ENCODE measurements at places on chromosomes 2 and 18.

- no peak for DNase-seq
These were observed 12.3 kb downstream of the STAT1 start for GRCh38 chr2:191001624-191002023.

DNA sequence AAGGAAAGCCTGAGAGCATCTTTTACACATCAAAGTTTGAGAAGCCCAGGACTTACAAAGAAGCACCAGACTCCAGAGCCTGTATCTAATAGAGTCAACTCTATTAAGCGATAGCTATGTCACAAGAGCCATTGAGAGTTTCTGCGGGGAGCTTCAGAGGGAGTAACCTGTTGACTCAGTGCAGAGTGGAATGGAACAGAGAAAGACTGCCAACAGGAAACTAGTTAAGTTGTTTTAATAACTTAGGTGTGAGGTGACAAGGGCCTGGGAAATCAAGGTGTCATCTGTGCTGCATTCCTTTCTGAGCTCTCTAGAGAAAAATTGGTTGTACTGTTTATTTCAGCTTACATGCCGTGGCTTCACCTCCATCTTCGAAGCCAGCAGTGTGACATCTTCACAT is 513.8 kb upstream of the POU3F3 start:
- no peak for DNase-seq

GRCh38 chr2:37585295-37585908 is 86.0 kb downstream of the CDC42EP3 start:
- no peak for DNase-seq

DNA sequence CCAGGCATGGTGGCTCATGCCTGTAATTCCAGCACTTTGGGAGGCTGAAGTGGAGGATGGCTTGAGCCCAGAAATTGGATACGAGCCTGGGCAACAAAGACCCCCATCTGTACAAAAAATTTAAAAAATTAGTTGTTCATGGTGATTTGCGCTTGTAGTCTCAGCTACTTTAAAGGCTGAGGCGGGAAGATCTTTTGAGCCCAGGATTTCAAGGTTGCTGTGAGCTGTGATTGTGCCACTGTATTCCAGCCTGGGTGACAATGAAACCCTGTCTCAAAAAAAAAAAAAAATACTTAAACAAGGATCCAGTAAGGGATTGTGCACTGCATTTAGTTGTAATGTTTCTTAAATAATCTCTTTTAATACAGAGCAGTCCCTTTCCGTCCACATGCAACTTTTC is 21.6 kb downstream of the HAT1 start:
- no peak for DNase-seq

DNA sequence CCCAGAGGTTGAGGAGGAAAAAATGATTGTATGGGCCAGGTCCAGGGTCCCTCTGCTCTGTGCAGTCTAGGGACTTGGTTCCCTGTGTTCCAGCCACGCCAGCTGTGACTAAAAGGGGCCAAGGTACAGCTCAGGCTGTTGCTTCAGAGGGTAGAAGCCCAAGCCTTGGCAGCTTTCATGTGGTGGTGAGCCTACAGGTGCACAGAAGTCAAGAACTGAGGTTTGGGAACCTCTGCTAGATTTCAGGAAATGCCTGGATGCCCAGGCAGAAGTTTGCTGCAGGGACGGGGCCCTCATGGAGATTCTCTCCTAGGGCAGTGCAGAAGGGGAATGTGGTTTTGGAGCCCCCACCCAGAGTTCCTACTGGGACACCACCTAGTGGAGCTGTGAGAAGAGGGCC is 10.6 kb upstream of the MBP start:
- no peak for DNase-seq

DNA sequence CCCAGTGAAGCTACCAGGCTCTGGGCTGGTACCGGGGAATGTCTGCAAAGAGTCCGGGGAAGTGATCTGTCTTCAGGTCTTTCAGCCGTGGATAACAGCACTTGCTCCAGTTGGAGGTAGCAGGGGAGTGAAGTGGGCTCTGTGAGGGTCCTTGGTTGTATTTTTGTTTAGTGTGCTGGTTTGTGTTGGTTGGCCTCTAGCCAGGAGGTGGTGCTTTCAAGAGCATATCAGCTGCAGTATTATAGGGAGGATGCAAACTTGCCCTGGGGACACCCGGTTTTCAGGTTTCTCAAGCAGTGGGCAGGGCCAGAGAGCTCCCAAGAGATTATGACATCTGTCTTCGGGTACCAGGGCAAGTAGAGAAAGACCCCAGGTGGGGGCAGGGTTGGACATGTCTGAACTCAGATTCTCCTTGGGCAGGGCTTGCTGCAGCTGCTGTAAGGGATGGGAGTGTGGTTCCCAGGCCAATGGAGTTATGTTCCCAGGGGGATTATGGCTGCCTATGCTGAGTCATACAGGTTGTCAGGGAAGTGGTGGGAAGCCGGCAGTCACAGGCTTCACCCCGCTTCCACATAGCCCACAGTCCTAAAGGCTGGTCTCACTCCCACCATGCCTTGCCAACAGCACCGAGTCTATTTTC is 34.4 kb downstream of the ACAA2 start:
- no peak for DNase-seq

- DNase-seq = no peak
These were observed 142.9 kb upstream of the ZNF521 start for GRCh38 chr18:25494888-25495287.

DNA sequence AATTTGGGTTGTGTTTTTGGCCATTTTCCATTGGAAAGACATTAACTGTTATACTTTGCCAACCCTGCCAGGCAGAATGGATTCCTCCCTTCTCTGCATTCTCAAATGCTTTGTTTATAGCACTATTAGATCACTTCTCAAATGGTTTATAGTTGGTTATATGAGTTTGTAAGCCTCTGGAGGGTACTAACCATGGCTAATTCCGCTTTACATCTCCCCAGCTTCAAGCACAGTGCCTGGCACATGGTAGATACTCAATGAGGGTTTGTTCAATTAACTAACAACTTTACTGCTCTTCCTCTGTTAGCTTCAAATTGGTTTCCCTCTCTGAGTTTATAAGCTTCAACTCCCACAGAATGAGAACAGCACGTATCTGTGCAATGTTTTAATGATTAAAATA is 213.5 kb downstream of the SOX11 start:
- DNase-seq = no peak

GRCh38 chr2:98234776-98235175 is 111.5 kb upstream of the CNGA3 start:
- DNase-seq = no peak

GRCh38 chr2:176106581-176107539 is at the start of gene HOXD11:
TSS of gene HOXD11 (plus strand) at chr2:176107280. CDS start at chr2:176107356, 76 bp downstream.
- DNase-seq = no peak

DNA sequence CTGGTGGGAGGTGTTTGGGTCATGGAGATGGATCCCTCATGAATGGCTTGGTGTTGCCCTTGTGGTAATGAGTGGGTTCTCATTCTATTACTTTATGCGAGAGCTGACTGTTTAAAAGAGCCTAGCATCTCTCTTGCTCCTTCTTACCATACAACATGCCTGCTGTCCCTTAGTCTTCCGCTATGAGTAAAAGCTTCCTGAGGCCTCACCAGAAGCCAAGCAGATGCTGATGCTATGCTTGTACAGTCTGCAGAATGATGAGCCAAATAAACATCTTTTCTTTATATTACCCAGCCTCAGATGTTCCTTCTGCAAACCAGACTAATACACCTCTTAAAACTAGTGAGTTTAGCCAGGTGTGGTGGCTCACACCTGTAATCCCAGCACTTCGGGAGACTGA is 23.1 kb downstream of the EVA1A start:
- no peak for DNase-seq

DNA sequence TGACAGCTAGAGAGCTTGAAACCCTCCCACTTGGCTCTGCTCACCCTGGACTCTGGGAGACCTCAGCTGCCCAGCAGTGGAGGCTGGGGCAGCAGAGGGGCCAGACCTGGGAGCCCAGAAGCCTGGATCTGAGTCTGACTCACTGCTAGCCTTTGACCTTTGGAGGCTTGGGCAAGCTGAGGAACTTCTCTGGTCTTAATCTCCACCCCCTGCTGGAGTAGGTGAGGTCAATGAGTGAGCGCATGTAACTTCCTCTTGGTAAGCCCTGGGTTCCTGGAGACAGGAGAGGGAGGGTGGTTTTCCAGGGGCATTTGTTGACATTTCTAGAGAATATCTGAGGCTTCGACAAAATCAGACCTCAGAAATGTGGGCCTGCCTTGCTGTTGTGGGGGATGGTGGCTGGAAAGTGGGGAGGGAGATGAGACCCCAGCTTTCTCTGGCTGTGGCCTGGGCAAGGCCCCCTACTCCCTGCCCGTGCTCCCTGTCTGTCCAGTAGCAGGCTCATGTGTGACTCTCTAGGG is 73.0 kb upstream of the YWHAQ start:
- DNase-seq = no peak

- peak; percentile 27 for DNase-seq
These were observed 32.8 kb upstream of the DNAH7 start for GRCh38 chr2:196101325-196101991.

DNA sequence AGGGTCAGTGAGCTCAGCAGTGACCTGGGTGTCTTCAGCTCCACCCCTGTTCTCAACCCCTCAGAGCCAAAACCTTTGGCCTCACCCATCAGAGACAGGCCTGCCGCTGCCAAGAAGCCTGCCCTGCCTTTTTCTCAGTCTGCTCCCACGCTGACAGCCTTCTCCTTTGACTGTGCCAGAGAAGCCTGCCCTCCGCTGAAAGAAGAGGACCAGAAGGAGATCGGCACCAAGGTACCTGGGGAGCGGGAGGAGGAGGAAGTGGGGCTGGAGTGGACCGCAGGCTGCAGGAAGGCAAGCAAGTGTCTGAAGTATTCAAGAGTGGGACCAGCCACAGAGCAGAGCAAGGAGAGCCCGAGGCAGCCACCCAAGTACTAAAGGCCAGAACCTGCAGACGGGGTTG is 33.2 kb downstream of the TOGARAM2 start:
- DNase-seq = no peak

GRCh38 chr2:203997481-203997880 is 60.9 kb downstream of the ICOS start:
- no peak for DNase-seq

GRCh38 chr2:67246791-67247190 is 150.3 kb upstream of the ETAA1 start:
- no peak for DNase-seq

GRCh38 chr2:37764739-37765138 is 93.3 kb upstream of the CDC42EP3 start:
- no peak for DNase-seq

- DNase-seq = no peak
These were observed 272.9 kb downstream of the CDH20 start for GRCh38 chr18:61606068-61606660.

- no peak for DNase-seq
These were observed 547.6 kb downstream of the CPS1 start for GRCh38 chr2:211103989-211104388.

GRCh38 chr2:133262893-133263292 is 305.4 kb downstream of the NCKAP5 start:
- DNase-seq = no peak

DNA sequence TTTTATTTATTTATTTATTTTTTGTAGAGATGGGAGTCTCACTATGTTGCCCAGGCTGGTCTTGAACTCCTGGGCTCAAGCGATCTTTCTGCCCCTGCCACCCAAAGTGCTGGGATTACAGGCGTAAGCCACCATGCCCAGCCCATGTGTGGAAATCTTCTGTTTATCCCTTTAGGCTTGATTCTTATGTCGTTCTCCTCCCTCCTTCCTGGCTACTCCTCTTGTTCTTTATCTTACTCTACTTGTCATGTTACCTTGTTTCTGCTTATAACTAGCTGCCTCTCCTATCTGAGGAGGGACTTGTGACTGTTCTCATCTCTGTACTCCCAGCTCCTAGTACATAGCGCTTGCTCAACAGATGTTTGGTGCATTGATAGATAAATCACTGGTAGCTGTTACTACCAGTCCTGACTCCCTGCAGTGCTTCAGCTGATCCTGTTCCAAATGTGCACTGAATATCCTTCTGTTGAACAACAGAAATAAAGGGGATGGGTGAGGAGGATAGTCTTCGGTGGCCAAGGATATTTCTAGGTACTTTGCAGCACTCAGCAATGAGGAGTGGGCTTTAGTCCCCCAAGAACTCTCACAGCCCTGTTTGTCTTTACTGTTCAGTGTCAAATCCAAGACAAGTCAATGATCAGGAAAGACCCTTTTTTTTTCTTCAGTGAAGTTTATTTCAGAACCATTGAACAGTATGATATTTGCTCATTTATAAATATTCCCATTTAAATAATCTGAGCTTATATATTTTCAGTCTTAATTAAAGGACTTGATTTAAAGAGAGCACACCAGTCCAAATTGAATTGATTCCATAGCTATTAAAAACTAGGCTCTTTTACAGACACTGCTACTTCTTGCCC is 7.2 kb downstream of the IL1B start:
- no peak for DNase-seq

DNA sequence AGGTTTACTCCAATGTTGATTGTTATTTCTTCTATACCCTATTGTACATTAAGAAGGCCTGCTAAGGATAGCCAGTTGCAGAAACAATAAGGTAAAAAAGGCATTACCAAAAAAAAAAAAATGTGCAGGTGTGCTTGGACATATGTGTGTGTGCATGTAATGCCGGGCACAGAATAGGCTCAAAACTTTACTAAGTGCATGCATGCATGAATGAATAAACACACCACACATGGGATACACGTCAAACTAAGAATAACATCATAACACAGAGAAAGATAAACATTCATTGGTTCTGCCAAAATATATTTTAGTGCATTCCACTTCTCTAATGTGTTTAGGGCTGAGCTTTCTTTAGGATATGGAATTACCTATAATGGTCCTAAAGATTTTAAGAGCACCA is 298.2 kb downstream of the TCF4 start:
- no peak for DNase-seq

- DNase-seq = no peak
These were observed 22.2 kb downstream of the TANC1 start for GRCh38 chr2:158990397-158991214.

DNA sequence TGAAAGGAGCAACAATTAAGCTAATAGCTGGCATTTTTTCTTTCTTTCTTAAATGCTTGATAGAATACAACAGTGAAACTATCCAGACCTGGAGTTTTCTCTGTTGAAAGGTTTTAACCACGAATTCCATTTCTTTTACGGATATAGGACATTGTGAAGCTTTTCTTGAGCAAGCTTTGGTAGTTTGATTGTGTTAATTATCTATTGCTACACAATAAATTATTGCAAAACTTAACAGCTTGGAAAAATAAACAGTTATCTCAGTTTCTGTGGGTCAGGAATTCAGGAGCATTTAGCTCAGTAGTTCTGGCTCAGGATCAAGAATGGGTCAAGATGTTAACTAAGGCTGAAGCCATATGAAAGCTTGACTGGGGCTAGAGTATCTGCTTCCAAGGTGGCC is 11.7 kb downstream of the PHOSPHO2 start:
- DNase-seq = no peak

DNA sequence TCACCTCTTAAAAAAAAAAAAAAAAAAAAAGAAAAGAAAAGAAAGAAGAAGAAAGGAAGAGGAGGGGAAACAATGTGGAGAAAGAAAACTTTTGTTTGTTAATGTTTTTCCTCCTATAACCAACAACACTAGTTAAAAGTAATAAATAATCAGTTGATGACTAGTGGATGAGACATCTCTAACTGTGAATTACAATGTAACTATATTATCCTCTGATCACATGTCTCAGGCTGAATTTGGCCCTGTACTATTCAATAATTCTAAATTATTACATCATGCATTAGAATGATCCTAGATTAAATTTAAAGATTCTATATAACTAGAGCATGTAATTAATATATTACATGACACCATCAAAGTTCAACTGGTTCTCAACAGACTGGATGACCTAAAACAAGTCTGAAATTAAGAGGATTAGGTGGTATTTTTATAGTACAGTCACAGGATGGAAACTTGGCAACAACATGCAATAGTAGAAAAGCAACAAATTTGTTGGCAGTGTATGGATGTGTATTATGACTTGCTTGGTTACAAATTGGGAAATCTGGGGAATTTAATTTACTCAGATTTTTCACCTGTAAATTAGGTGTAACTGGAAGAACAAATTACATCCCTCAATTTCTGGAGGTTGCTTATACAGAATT is 269.3 kb upstream of the SETBP1 start:
- DNase-seq = no peak

Data from stimulated activated CD4-positive, alpha-beta T cell treated with anti-CD3 and anti-CD28 coated beads, Interleukin-12 subunit alpha, Interleukin-12 subunit beta, amount 100 ng/mL, for 48 hours (primary cell).